ENCODE measurements at places on chromosomes 2 and 18.

GRCh38 chr2:75211266-75211770, 12.0 kb upstream of the TACR1 start:
- DNase-seq, result no peak

DNA sequence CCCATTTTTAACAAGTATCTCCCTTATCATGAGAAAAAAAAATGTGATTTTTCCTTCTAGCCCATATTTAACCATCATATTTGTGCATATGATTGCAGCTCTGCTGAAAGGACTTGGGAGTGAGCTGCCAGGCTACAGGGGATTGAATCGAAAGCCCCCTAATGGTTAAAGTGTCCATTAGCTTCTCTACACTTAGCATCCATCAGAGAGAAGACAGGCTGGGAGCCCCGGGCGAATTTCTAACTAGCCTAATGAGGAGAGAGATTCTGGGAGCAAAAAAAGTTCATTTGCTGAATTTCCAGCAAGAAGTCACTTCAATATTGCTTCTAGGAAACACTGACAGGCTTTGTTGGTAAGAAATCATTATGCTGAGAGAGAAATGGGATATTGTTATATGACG, 848.8 kb downstream of the TDRD15 start:
- DNase-seq, result no peak

DNA sequence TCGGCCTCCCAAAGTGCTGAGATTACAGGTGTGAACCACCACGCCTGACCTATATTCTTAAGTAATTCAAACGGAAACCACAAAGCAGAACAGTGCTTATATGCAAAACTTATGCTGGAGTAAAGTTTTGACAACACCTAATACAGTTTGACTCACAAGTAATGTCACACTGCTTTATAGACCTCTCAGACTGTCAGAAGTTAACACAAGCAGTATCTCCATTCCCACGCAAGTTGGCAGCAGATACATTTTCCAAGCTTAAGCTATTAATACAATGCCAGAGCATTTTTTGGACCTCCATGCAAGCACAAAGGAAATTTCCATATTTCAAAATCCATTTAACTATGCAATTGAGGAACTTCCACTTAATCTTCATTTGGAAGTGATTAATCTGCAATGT, 21.0 kb upstream of the SANBR start:
- DNase-seq, result no peak

DNA sequence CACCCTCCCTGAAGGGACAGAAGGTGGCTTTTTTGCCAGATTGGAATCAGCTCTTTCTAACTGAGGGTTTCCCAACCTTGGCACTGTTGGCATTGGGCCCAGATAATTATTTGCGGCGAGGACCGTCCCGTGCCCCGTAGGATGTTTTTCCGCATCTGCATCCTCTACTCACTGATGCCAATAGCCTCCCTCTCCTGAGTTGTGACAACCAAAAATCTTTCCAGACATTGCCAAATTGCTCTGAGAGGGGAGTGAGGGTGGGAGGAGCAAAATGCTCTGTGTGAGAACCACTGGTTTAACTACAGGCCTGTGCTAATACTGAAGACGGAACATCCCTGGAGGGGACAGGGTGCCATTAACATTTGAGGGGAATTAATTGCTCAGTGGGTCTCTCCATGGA, 33.6 kb upstream of the GLI2 start:
- no peak for DNase-seq

GRCh38 chr2:37923308-37924055, 1.6 kb upstream of the RMDN2 start:
- DNase-seq, result no peak

GRCh38 chr18:77948567-77948966, 698.9 kb downstream of the GALR1 start:
- DNase-seq, result no peak

DNA sequence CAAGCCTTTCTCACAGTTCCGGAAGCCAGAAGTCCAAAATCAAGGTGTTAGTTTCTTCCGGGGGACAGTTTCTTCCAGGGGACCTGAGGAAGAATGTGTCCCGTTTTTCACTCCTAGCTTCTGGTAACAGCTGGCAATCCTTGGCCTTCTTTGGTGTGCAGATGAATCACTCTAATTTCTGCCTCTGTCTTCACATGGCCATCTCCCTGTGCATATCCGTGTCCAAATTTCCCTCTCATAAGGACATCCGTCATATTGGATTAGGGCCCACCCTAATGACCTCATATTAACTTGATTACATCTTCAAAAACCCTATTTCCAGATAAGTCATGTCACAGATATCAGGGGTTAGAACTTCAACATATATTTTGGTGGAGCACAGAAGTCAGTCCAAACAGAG, 141.4 kb downstream of the ZEB2 start:
- DNase-seq, result no peak

GRCh38 chr2:1771626-1772280, 27.4 kb upstream of the PXDN start:
- no peak for DNase-seq

DNA sequence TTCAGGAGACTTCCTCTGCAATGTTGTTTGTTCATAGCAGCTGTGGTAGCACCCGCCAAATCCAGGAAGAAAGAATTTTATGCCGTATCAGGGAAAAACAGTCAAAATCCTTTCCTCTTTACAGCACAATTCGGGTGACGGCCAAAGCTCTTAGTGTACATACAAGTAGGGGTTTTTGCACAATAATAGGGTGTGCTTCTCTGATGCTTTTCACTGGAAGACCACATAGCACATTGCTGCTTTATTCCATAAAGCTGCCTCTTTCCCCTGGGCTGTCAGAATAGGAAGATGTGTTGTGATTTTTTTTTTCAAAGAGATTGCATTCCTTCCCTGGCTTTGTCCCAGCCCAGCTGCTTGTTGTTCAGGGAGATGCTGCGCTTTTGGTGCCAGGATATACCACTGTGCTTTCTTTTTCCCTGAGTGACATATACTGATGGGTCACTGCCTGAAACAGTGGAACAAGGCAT, 27.2 kb upstream of the LANCL1 start:
- no peak for DNase-seq

- DNase-seq, result no peak
Measured at GRCh38 chr2:118586312-118586711, 261.1 kb downstream of the EN1 start.

- DNase-seq, result no peak
Measured at GRCh38 chr2:234164493-234165413, 114.3 kb downstream of the SPP2 start.

DNA sequence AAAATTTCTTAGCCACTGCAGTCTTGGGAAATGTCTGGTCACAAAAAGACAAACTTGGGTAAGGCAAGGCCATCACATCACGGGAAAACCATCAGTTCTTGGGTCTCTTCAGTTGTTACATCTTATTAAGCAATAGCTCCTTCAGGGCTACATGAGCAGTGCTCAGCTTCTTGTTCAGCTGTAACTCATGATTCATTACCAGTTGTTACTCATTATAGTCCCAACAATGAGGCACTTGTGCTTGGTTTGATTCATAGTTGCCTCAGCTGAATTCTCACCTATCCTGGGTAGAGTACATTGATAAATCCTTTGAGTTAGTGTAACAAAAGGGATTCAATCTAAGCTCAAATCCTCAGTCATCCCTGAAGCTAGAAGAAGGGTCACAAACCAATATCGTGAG, 102.4 kb upstream of the DCC start:
- peak; percentile 95 for DNase-seq

DNA sequence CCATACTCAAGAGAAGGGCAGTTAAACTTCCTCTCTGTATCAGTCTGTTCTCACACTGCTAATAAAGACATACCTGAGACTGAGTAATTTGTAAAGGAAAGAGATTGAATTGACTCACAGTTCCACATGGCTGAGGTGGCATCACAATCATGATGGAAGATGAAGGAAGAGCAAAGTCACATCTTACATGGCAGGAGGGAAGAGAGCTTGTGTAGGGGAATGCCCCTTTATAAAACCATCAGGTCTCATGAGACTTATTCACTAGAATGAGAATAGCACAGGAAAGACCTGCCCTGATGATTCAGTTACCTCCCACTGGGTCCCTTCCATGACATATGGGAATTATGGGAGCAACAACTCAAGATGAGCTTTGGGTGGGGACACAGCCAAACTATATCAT, 1.4 kb upstream of the IL36B start:
- DNase-seq, result no peak

DNA sequence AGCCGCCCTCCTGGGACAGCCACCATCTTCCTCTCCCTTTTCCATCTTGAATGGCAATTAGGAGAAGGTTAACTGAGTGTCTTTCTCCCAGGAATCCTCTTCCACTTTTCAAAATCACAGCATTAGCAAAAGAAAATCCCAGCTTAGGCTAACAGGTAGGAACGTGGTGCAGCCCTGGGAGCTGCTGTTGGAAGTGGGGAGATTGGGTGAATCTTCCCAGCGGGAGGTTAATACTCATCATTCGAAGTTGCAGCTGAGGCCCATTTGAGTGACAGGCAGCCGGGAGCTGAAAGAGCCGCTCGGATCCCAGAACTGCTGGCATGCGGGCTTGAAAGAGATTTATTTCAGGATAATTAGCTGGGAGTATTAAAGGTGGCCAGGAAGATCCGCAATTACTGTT, 306.0 kb downstream of the BCL11A start:
- DNase-seq, result no peak

- DNase-seq, result peak; percentile 55
Measured at GRCh38 chr2:84888401-84889276, 7.8 kb upstream of the TRABD2A start.

- peak; percentile 84 for DNase-seq
Measured at GRCh38 chr18:45589356-45590035, 25.8 kb upstream of the SLC14A2 start.

GRCh38 chr2:12201369-12201768, 454.9 kb downstream of the LPIN1 start:
- no peak for DNase-seq

DNA sequence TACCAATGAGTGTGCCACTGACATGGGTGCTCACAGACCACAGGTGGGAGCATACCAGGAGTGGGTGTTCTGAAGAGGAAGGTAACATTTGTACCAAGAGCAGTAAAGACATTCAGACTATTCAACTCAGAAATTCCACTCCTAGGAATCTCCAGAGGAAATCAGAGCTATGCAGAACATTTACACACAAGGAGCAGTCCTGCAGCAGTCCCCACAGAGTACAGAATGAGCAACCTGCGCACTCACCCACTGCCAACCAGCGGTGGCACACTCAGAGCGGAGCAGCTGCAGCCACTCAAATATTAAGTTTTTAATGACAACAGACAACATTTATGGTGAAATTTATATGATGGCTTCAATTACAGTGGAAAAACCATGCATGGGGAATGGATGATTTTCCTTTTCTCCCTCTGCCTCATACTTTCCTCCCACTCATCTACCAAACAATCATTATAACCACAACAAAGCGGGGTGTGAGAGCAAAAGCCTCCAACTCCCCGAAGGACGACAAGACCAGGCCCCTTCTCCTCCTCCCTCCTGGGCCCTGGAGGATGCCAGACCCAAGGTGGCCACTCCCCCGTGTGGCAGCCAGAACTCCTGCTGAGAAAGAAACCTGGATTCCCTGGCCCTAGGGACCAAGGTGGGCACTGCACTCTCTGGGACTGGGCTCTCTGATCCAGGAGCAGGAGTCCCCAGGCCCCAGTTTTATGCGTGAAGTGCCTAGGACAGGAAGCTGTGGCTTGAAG, 5.4 kb downstream of the HS6ST1 start:
- peak; percentile 22 for DNase-seq

DNA sequence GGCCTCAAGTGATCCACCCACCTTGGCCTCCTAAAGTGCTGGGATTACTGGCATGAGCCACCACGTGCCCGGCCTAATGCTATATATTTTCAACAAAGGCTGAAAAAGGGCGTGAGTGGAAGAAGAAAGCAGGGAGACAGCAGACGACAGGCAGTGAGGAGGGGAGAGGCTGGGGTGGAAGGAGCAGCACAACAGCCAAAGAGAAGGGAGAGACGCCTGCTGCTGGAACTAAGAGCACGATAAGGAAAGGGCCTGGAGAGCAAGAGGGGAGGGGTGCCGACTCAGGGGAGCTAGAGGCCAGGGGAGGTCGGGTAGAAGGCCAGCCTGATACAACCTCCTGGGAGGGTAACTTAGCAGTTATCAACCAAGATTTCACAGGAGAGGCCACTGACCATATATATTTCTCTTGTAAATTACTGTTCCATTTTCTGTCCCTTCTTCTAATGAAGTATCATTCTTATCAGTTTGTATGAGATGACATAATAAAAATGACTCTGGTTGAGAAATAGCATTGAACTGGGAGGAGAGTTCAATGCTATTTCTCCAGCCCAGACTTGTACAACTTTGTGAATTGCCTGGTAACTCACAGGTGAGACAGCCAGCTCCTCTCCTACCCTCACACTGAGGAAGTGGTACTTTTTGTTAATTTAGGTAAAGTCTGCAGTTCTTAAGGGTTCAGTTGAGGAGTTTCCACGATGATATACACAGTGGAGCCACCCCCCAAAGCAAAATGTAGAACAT, 5.8 kb upstream of the RNU4ATAC start:
- DNase-seq, result no peak

- DNase-seq, result no peak
Measured at GRCh38 chr18:45245091-45245511, 370.2 kb upstream of the SLC14A2 start.

Measured in HT1080 (cell line).